ENCODE measurements at places on chromosomes 6 and 20.

DNA sequence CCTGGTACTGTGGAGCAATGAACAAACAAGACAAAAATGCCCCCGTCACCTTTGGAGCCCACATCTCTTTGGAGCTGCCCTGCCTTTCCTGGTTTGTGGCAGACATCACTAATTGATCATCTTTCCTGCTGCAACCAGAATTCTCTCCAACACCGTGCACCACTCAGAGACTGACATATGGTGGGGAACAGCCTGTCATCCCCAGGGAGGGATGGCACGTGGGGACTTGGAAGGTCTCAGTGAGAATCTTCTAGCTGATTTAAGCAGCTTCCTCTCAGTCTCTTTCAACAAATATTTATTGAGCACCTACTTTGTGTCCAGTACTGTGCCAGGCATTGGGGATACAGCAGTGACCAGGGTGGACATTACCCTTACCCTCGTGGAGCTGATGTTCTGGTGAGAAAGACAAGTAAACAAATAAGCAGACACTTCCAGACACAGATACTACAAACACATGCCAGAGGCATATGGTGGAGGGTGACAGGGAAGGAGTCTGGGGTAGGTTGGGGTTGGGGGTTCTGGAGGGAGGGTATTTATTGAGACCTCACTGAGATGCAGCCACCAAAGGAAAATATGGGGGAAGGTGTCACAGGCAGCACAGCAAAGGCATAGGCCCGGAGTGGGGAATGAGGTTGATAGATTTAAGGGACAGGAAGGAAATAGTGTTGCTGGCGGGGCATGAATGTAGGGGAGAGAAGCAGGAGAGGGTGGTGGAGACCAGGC is 82.3 kb downstream of the CEBPB start:
- no peak for DNase-seq

GRCh38 chr6:106318061-106318460 is 7.5 kb downstream of the ATG5 start:
- no peak for DNase-seq

DNA sequence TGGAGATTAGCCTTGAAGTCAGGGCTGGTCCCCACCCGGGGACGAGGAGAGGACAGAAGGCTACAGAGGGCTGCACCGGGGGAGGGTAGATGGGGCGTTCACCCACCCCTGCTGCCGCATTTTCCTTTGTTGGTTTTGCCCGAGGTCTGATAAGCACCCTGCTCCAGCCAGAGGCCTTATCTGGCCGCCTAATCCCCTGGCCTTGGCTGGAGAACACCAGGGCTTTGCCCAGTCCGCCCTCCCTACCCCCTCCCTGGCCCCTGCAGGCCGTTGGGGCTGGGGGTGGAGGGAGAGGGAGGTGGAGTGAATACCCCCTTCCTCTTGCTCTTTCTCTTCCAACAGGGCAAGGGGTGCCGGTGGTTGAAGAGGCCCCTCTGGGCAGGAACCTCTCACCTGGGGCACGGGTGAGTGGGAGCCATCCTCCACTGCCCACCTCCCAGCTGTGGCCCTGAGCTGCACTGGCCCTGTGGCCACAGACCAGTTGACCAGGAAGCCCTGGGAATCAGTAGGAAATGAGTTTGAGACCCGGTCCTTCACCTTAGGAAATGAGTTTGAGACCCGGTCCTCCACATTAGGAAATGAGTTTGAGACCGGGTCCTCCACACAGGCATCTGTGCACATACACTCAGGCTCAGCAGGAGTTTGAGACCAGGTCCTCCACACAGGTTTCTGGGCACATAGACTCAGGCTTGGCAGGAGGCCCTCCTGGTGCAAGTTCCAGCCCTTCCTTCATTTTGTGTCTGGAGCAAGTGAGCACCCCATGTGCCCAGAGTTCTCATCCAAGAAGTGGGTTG is 12.0 kb upstream of the GATA5 start:
- DNase-seq = no peak

- DNase-seq = no peak
These were observed 45.1 kb upstream of the FOXA2 start for GRCh38 chr20:22629447-22629846.

- DNase-seq = no peak
These were observed 235.2 kb upstream of the PMEPA1 start for GRCh38 chr20:57944988-57945387.

DNA sequence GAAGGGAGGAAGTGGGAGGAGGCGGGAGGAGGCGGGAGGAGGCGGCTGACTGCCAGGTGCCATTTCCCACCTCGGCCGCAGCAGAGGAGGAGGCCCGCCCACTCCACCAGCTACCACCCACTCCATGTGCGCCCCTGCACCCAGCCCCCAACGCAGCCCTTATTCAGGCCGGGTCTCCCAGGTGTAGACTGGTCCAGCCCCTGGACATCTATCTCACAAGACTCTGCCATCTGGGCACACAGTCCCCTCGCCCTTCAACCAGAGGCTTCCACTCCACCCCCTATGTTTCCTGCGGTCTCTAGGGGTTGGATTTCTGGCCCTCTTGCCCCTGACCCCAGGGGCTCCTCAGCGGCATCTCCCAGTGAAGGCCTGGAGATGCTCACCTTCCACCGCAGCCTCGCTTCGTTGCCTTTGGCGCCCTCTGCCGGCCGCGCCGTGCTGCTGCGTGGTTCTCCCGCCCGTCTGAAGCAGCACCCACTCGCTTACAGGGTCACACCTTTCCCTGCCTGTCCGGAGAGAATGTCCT is 32.6 kb upstream of the FAM83D start:
- DNase-seq = peak; percentile 80

- no peak for DNase-seq
These were observed 188.3 kb upstream of the AGPAT4 start for GRCh38 chr6:161462148-161462547.

DNA sequence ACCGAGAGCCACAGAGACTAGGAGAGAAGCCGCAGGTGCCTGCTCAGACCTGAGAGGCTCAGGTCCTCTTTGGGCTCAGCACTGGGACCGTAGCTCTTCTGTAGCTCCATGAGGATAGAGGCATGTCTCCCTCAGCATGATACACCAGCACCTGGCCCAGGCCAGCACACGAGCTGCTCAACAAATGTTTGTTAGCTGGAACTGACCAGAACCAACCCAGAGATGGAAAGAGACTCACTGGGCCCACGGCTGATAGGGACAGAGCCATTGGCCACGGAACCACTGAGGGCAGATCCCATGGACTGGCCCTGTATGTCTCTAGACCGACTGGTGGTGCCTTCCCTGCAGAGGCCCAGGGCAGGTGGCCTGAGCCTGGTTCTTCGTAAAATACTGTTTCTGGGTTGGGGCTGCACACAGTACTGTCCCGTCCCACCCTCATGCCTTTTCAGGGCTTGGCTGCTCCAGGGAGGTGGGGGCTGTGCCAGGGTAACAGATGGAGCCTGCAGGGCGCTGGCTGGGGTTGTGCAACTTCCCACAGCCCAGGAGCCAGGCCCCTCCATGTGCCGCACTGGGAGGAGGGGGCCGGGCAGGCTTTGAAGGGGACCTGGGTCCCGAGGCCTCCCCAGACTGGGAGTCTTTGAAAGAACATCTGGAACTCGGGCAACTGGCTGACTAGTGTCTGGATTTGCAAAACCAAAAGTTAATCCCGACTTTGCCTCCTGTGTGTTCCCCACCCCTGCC is 5.2 kb downstream of the C20orf204 start:
- DNase-seq = no peak

GRCh38 chr20:49713753-49714712 is at the start of gene B4GALT5:
Gene B4GALT5 (minus strand): TSS chr20:49713878. CDS start chr20:49713690, 188 bp downstream.
- DNase-seq = peak; percentile 78

DNA sequence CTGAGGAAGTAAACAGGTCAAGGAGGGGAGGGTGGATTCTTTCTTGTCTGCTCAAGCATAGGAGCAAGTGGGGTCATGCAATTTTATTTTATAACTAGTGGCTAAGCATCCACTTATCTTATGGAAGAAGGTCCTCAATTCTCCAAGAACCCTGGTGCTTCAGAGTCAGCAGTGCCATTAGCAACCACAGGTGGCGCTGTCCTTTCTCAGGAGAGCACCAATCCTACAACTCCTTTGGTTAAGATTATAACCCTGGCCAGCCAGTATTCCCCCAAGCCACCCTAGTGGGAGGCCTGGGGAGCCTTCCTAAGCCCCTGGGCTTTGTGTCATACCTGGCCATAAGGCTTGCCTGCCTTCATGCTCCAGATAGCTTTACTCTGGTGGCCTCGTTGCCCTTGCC is 60.7 kb downstream of the PCSK2 start:
- no peak for DNase-seq

GRCh38 chr20:53813636-53814035 is 220.0 kb upstream of the ZNF217 start:
- DNase-seq = no peak

- peak; percentile 16 for DNase-seq
These were observed 36.5 kb upstream of the MLN start for GRCh38 chr6:33840048-33840926.

- no peak for DNase-seq
These were observed 36.1 kb downstream of the SERAC1 start for GRCh38 chr6:158131926-158132325.

GRCh38 chr20:46150943-46151342 is 32.8 kb downstream of the CD40 start:
- peak; percentile 16 for DNase-seq

DNA sequence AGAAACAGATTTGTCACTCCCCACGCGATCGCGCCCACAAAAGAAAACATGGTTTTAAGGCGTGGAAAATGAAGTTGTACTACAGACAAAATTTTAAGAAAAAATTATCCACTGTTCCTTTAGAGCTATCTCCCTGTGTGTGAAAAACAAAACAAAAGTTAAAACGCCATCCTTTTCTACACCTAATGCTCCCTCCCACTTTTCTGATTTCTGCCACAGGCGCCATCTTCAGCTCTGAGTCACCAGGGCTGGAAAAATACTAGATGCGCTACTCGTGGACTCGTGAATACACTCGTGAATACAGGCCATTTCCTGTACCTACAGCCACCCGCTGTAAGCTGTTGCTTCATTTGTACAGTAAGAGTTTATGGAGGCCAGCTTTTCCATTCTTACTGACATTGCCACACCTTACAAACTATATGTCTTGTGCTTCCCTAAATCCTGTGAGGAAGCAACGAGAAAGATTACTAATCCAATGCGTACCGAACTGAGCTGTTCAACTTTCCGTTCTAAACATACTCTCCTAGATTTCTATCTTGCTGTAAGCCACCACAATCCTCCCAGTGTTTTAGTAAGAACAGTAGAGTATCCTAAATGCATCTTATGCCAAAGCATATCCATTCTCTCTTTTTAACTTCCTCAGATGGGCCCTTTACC is 773 bp upstream of the AHI1 start:
- DNase-seq = peak; percentile 75

- no peak for DNase-seq
These were observed 380.9 kb downstream of the GJA1 start for GRCh38 chr6:121816361-121816760.

DNA sequence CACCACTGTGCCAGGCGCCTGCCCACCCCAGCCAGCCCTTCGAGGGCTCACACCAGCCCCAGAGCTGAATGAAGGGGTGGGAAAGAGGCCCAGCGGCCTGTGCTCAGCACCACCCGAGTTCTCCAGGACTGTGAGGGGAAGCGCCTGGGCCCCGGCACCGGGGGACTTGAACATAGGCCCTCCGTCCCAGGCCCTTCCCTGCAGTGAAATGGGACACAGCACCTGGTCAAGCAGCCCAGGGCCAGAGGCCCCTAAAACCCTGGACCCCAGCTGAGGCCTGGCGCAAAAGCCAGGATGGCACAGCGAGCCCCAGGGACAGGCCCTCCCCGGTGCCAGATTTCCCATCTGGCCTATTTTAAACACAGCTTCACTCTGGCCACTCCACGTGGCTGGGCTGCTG is 4.0 kb downstream of the KCNQ2 start:
- no peak for DNase-seq

DNA sequence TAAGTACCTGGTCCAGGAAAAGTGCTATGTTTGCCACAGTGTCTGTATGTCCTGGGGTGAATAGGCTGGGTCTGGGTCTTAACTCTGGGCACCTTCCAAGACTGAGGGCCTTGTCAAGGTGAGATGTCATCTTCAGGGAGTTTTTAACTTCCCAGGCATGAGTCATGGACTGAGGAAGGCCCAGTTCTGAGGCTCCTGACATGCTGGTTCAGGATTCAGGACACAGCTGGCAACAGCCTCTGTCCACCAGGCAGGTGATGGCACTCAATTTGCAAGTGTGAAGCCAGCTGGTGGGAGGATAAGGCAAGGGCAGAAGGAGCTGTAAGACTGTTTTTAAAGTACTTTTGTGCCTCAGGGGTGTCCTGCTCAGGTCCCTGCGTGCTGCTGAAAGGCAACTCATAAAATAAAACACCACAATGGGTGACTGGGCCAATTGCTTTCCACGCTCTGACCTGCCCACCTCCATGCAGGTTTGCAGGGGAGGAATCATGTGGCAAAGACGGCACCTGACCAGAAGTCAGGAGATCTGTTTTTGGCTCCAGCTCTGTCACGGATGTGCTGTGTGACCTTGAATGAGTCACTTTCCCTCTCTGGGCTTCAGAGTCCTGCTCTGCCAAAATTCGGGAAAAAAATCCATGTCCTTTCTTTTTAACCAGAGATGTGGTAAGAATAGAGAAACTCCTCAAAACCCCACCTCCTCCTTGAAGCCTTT is 4.9 kb upstream of the PACSIN1 start:
- no peak for DNase-seq

DNA sequence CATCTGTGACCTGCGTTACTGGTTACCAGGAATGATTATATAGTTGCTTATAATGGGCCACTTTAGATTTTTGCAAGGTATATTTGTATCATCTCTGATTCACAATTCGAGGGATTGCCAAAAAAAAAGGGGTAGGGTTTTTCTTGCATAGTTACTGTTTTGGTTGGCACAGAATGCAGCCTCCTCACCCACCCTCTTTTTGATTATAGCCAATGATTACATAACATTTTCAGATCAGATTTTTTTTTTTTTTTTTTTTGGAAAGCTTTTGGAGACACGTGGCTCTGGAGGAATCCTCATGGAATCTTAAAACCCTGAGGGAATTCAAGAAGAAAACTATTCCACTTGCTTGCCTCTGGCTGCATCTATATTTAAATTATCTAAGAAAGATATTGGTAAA is 53.7 kb downstream of the UST start:
- DNase-seq = no peak

DNA sequence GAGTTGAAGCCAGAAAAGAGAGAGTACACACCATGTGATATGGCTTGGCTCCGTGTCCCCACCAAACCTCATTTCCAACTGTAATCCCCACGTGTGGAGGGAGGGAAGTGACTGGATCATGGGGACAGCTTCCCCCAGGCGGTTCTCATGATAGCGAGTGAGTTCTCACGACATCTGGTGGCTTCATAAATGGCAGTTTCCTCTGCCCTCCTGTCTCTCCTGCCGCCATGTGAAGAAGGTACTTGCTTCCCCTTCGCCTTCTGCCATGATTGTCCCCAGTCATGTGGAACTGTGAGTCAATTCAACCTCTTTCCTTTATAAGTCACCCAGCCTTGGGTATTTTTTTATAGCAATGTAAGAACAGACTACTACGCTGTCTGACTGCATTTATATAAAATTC is 40.3 kb downstream of the TAF4 start:
- no peak for DNase-seq

- DNase-seq = no peak
These were observed 6.5 kb downstream of the SLC13A3 start for GRCh38 chr20:46644733-46645132.
